Activated T-helper 1 cell treated with anti-CD3 and anti-CD28 coated beads, Interleukin-2, amount 50 U/mL, for 16 hours (primary cell): ENCODE measurements at places on chromosomes 3 and 15.

- DNase-seq, result no peak
These were observed 66.4 kb upstream of the SNRPA1 start for GRCh38 chr15:101361418-101361817.

DNA sequence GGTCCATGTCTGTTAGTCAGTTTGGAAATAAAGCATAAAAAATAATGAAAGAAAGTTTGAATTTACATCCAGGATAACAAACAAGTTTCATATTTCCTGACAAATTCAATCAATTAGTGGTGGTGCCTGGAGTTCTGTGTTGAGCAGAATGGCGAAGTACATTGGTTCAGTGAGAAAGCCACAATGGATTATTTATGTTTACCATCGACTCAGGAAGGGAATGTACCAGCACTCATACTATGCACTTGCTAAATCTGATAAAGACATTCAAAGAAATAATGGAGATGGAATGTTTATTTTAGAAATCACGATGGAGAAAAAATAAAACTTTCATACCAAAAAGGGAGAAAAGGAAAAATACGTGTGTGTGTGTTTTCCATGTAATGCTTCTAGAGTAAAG is 45.3 kb upstream of the MME start:
- no peak for DNase-seq

DNA sequence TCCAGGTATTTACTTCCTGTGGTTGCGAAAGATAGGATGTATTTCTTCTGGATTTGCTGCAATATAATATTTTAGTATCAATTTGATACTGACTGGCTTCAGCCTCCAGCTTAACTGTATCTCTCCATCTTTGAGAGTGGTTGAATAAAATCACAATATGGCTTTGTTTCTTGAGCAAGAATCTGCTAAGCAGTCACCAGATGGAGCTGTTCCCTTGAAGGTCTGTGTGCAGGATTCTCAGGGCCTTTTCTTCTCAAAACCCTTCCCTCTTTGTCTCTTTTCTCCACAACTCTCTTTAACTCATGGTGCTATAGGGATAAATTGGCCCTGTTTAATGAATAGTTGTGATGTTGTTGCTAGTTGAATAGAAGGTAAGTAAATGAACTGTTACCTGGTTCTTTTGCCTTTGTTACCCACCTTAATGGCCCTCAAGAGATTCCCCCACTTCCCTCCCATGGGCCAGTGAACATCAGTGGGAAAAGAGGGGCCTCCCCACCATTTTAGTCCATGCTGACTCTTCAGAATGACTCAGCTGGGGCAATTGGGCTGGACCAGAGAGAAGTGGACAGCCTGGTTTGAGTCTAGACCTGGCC is 34.8 kb upstream of the RAB6B start:
- no peak for DNase-seq

GRCh38 chr3:23567917-23568316 is 237.8 kb upstream of the UBE2E1 start:
- DNase-seq, result no peak

DNA sequence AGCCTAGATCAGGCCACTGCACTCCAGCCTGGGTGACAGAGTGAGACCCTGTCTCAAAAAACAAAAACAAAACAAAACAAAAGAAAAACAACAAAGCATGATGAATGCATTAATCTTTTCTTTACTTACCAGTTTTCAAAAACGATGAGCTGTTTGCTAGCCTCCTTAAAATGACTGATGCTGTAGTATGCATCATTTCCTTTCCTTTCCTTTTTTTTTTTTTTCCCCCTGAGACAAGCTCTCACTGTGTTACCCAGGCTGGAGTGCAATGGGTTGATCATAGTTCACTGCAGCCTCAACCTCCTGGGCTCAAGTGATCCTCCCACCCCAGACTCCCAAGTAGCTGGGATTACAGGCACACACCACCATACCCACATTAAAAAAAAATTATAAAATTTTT is 202.0 kb downstream of the ADAMTSL3 start:
- DNase-seq, result no peak

- DNase-seq, result no peak
These were observed 37.9 kb downstream of the ADIPOQ start for GRCh38 chr3:186880406-186880805.

- DNase-seq, result no peak
These were observed 84.6 kb upstream of the CDV3 start for GRCh38 chr3:133488785-133489367.
